Activated T-cell treated with anti-CD3 and anti-CD28 coated beads, Interleukin-2, amount 50 U/mL, for 1 hour (primary cell): ENCODE measurements at places on chromosomes 4 and X.

DNA sequence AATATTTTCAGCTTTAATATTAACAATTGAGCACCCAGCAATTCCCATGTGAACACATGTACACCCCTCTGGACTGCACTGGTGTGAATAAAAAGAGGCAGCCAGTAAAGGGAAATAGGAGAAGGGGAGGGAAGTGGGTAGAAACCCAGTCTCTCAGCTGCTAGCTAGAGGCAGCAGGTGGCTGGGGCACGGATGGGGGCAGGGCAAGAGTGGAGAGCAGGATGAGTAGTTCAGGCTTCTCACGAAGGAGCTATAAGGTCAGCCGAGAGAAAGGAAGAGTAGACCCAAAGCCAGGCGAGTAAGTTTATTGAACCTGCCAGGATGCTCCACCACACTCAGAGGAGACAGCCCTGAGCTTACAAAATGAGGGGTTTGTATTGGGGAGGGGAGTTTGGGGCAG is 184.8 kb upstream of the MTMR8 start:
- DNase-seq = no peak

GRCh38 chr4:19806865-19807264 is 444.8 kb upstream of the SLIT2 start:
- no peak for DNase-seq

DNA sequence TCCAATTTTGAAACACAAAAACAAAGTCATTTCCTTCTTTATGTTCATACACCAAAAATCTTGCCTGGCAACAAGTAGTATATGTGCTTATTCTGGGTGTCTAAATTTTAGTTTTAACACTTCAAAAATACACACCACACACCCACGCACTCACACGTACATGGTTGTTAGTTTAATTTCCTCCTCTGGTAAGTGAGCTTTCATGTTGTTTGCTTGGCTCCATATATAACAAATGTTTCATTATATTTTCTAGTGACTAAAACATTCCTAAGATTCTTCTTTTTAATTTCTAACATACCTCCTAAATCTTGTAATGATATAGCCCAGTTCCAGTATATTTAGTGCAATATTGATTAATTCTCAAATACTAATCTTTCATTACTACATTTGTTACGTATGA is 80.9 kb downstream of the PRDM5 start:
- no peak for DNase-seq

DNA sequence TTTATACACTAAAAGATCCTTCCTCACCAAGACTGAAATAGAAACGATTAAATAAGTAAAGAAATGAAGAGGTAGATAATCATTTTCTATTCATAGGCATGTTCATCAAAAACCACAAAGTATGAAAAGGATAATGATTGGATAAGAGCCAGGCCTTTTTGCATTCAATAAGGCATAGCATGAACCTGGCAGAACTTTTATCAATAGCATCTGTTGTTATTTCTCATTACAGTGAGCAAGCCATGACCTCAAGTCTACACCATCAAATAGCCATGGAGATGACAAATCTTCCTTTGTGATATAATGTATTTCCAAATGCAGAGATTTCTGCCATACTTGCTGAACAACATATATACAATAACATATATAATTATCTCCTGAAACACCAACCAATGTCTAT is 206.0 kb upstream of the SLC7A11 start:
- no peak for DNase-seq

- peak; percentile 18 for DNase-seq
Measured at GRCh38 chr4:74038425-74039314, at the start of gene CXCL3. TSS of gene CXCL3 (minus strand) at chr4:74038689. CDS start at chr4:74038611, 78 bp downstream.
